ENCODE measurements at places on chromosomes 1 and 21.

GRCh38 chr1:32307324-32307723, 15.4 kb downstream of the HDAC1 start:
- DNase-seq = no peak

DNA sequence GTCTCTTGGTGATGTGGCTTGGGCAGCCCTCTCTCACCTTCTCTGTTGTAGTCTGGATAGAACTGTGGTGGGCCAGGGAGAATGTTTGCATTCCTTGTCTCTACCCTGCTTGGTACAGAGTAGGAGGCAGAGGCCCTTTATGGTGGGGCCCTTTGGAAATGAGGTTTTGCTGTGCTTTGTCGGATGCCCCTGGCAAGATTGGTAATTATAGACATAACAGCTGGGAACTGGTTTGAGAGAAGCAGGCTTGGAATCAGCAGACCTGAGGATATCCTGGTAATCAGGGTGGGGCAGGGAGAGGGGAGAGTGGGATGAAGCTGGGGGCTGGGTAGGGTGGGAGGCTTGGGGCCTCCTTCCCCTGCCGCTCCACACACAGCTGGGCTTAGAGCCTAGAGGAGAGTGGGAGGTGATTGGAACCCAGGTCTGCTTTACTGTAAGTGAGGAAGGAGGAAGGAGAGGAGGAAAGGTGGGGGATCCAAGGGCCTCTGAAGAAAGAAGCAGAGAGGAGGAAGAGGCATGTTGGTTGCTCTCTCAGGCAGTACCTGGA, 5.0 kb downstream of the VANGL2 start:
- no peak for DNase-seq

GRCh38 chr1:27058966-27059669, 46.5 kb upstream of the TENT5B start:
- no peak for DNase-seq

DNA sequence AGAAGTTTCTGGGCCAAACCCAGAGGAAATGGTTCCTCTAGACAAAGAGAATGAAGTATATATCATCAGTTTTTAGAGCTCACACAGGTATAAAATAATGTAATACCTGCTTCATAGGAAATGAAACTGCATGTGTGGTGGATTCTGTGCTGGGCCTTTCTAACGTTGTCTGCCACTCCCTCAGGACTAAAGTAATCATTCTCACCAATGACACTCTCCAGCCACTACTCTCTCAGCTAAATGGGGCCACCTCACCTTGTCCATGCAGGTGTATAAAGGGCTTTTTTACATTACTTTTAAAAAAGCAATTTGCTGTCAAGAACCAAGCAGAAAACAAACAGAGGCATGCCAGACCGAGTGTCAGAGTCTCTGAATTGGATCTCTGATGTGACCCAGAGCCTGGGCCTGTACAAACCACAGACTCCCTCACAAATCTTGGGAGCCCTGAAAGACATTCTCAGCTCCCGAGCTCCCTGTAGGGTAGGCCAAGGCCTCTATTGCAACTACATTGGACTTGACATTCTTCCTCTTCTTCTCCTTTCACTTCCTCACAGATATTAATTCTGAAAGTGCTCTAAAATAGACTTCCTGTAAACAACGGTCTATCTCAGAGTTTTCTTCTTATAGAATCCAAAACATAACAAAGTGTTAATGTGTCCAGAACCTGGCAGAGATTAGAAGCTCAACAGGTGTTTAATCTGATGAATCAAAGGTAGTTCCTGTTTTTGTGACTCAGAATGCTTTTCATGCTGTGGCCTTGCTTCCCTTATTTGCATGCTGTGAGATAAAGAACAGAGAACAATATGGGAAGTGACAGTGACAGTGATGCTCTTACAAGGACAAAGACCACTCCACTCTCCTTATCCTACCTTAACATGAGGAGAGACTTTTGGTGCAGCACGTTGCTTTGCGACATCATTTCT, 8.6 kb downstream of the AIM2 start:
- no peak for DNase-seq

- DNase-seq = no peak
These were observed at the start of gene CXADR for GRCh38 chr21:17512253-17513213. Gene CXADR, plus strand, starts transcription at chr21:17513043. Its CDS starts 87 bp downstream, at chr21:17513130.

GRCh38 chr1:2917284-2917683, 104.0 kb upstream of the ACTRT2 start:
- no peak for DNase-seq

DNA sequence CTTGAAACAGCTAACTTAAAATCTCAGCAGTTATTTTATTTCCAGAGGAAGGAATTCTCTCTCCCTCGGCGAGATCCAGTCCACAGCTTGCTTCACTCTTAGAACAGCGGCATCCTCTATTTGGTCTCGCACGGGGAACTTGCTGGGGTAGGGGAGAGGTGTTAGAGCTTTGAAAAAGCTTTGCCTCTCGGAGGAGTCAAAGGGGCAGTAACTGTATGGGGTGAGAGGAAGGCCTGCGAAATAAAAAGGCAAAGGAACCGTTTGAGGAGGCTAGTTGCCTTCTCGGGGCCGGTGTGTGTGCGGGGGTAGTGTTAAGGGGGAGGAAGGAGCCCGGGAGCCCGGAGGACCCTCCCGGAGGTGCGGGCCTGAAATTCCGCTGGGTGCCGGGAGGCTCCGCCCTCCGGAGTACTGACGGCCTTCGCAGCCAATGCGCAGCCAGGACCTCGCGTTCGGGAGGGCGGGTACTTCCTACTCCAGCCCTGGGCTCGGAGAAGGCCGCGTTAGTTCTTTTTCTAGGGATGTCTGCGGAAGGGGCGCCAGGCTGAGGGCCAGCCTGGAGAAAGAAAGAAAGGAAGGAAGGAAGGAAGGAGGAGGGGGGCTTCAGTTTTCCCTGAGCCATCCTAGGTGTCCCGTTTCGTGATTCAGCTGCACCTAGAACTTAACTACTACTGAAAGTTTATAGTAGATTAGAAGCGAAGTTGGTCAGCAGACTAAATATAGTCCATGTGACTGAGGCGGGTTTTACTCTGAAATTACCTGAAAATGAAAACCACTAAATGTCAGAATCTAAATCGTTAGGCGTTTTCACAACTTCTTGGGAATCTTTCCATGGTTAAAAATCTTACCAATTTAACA, 2.2 kb downstream of the NEK7 start:
- no peak for DNase-seq

DNA sequence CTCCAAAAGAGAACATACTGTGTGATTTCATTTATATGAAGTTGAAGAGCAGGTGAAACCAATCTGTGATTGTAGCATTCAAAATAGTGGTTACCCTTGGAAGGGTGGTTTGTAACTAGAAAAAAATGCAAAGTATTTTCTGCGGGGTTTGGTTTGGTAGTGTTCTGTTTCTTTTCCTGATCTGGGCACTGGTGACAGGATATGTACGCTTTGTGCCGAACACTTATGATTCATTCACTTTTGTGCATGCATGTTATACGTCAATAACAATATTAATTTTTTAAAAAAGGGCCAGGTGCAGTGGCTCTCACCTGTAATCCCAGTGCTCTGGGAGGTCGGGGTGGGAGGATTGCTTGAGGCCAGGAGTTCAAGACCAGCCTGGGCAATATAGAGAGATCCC, 63.8 kb downstream of the CD34 start:
- DNase-seq = no peak

DNA sequence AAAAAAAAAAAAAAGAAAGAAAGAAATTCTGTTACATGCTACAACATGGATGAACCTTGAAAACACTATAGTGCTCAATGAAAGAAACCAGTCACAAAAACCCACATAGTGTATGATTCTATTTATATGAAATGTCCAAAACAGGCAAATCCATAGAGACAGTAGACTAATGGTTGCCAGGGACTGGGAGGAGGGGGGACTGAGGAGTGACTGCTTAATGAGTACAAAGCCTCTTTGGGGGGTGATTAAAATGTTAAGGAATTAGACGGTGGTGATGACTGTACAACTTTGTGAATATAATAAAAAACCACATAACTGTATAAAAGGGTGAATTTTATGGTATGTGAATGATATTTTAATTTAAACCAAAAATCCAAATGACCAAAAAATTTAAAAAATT, 116.0 kb upstream of the GUCA2B start:
- no peak for DNase-seq

- peak; percentile 70 for DNase-seq
These were observed 15.9 kb downstream of the SHISA4 start for GRCh38 chr1:201904579-201904978.

- DNase-seq = no peak
These were observed 8.4 kb upstream of the MTF1 start for GRCh38 chr1:37867784-37868183.

GRCh38 chr1:235253219-235253962, 74.6 kb downstream of the ARID4B start:
- DNase-seq = peak; percentile 52

DNA sequence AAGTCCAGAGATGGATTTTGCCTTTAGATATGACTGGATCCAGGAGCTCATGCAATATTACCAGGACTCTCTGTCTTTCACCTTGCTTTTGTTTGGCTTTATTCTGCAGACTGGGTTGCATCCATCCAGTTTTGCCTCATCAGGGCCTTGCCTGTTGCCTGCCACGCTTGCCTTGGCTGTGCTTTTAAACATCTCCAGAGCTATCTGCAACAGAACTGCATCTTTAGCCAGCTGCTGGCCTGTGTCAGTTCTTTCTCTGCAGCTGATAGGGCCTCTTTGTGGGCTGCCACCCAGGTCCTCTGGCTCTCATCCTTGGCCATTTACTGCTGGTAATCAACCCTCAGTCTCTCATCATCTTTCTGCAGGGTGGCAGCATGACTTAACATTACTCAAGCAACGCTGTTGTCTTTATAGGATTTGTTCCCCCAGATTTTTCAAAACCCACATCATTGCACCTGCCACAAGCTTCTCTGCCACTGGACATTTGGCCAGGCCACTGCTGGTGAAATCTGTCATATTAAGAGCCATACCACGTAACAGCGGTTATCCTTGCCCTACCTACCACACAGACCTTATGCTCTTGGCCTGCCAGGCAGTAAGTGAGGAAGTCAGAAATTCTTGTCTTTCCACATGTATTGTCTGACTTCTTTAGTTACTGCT, 24.4 kb upstream of the HUNK start:
- no peak for DNase-seq

DNA sequence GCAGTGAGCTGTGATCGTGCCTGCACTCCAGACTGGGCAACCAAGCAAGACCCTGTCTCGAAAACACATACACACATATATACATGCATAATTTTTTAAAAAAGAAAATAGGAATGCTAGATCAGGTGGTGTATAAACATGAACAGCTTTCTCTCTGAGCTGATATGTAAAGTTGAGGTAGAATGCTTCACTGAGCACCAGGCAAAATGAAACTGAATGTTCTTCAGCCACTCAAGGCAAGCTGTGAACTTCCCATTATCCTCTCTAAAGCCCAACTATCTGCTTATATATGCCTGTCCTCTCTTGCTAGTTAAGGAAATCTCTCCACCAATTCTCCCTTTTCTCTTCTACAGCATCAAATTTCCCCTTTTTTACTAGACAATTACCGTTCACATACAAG, 93.0 kb downstream of the NUF2 start:
- no peak for DNase-seq

DNA sequence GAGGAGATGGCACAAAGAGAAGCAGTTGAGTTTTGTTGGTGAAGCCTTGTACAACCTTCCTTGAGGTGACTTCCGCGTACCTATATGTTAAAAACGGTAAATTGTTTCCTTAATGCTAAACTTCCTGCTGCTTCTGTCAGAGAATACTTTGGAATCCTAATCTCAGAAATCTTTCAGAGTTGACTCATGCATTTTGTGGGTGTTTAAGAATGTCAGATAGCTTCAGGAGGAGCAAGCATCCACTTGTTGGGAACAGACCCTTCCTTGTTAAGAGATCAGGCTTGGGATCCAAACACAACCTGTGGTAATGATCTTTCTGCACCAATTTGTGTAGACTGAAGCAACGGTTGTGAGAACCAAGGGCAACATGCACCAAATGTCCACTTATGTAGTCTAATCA, 29.5 kb downstream of the AK4 start:
- no peak for DNase-seq

- DNase-seq = peak; percentile 92
These were observed 24.1 kb upstream of the ALDH4A1 start for GRCh38 chr1:18926315-18927081.

- no peak for DNase-seq
These were observed 12.3 kb upstream of the CTRC start for GRCh38 chr1:15425958-15426357.

- DNase-seq = no peak
These were observed 49.5 kb upstream of the LYPLAL1 start for GRCh38 chr1:219124163-219124562.

- DNase-seq = no peak
These were observed 118.3 kb upstream of the COL6A1 start for GRCh38 chr21:45863267-45863666.

- DNase-seq = no peak
These were observed 38.0 kb upstream of the HMGN1 start for GRCh38 chr21:39386899-39387298.

DNA sequence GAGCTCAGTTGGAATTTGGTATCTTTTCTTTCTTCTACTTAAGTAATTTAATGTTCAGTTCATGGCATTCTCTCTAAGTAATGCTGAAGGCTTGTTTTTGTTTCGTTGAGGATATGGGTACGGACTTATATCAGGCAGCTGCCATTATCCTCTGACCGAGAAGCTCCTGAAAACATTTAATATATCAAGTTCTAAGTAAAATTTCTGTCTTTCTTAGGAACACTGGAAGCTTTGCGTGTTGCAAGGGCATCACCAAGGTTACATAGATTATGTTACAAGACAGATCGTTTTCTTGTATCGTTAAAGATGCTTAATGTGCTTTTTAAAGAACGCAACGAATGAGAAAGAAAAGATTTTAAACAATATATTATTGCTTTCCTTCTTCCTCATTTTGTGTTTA, 1.0 kb upstream of the GALNT2 start:
- DNase-seq = no peak

- DNase-seq = no peak
These were observed 52.9 kb upstream of the RGS1 start for GRCh38 chr1:192522673-192523072.

GRCh38 chr1:80640978-80641377, 1159.8 kb upstream of the ADGRL2 start:
- DNase-seq = no peak

Data from HFF-Myc (cell line).